ENCODE measurements at places on chromosomes 7 and 10.

DNA sequence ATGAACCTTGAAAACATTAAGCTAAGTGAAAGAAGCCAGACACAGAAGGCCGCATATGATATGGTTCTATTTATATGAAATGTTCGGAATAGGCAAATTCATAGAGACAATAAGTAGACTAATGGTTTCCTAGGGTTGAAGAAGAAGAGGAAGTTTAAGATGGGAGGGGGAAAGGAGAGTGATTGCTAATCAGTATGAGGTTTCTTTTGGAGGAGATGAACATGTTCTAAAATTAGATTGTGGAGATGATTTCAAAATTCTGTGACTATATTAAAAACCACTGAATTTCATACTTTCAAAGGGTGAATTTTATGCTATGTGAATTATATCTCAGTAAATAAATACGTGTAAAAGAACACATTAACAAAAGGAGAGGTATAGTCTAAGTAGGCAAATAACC, 176.4 kb upstream of the HPS1 start:
- H3K4me3 ChIP-seq: no peak overlapping the region
- H3K4me1 ChIP-seq: no peaks in the 10 kb centered on the region
- H3K27me3 ChIP-seq: no peaks in the 10 kb centered on the region

- no peak overlapping the region for H3K4me3 ChIP-seq
- H3K36me3 ChIP-seq: no peaks in the 10 kb centered on the region
- H3K27ac ChIP-seq: no peak overlapping the region
- no peak for DNase-seq
- H3K4me1 ChIP-seq: no peaks in the 10 kb centered on the region
Measured at GRCh38 chr10:123093489-123093888, 42.3 kb upstream of the HMX3 start.

DNA sequence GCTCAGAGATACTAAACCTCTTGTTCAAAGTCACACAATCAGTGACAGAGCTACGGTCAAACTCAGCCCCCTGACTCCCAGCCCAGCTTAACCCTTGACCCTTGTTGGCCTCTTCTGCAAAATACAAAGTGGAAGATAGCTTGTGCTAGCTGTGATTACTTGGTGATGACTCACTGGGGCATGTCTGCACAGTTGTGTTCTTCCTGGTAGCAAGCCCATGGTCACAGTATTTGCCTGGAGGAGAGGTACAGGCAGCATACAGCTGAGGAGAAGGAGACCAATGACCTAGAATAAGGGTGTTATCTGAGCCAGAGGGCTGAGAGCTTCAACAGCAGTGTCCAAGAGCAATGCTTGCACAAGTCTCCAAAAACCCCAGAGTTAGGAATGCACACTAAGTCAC, 5.7 kb upstream of the HSPA12A start:
- H3K36me3 ChIP-seq: no peaks in the 10 kb centered on the region
- H3K27me3 ChIP-seq: peaks cover 10% of the 10 kb centered on the region
- peaks cover 3% of the 10 kb centered on the region for H3K4me1 ChIP-seq

DNA sequence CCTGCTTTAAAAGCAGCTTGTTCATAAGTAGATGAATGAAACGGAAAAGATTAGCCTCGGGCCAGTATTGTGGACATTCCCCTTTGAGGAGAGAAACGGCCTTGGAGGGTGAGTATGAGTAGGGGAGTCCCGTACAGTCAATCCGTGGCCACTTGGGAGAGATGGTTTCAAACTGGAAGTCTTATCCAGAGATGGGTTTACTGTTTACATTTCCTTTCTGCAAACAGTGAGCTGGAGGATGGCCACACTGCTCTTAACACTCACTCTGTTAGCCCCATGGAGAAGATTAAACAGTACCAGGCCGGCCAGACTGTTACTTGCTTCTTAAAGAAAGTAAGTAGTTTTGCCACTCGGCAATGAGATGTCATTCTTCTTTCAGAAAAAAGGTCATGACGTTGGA, 20.3 kb downstream of the CALHM2 start:
- H3K36me3 ChIP-seq: peaks cover 39% of the 10 kb centered on the region
- no peaks in the 10 kb centered on the region for H3K4me1 ChIP-seq
- no peak overlapping the region for H3K27ac ChIP-seq
- H3K27me3 ChIP-seq: no peaks in the 10 kb centered on the region
